ENCODE measurements at places on chromosomes 2 and 18.
A peak's percentile ranks its signal among the peaks of the same experiment; 100 is the strongest.

DNA sequence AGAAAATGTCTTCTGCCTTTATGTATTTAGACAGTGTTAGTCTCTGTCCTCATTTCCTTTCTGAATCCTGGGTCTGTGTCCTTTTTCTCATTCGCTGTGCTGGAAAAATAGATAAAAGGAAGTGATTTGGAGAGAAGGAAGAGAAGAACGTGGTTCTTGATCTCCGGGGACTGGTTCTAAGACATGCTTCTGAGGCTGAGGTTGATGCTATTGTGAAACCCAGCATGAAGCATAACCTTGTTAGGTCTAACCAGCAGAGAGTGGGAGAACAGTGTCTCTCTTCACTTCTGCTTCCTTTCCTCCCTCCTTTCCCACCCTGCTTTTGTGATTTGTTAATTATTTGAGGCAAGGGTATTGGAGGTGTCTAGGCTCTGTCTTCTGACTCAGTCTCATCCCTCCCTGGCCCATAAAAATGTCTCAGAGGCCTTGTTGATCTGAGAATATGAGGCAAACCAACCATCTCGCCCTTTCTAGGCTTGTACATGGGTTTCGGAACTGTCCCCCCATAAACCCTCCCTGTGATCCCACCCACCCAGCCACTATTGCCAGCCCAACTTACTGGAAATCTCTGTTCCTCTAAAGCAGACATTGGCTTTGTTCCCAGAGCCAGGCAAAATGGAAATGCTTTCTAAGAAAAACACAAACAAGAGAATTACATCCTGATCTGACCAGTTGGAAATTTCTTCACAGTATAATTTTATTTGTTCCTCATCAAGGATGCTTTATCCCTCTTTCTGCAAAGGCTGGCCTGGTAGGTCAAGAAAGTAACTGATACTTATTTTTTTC, 360.6 kb upstream of the TNP1 start:
- DNase-seq = peak; percentile 2

DNA sequence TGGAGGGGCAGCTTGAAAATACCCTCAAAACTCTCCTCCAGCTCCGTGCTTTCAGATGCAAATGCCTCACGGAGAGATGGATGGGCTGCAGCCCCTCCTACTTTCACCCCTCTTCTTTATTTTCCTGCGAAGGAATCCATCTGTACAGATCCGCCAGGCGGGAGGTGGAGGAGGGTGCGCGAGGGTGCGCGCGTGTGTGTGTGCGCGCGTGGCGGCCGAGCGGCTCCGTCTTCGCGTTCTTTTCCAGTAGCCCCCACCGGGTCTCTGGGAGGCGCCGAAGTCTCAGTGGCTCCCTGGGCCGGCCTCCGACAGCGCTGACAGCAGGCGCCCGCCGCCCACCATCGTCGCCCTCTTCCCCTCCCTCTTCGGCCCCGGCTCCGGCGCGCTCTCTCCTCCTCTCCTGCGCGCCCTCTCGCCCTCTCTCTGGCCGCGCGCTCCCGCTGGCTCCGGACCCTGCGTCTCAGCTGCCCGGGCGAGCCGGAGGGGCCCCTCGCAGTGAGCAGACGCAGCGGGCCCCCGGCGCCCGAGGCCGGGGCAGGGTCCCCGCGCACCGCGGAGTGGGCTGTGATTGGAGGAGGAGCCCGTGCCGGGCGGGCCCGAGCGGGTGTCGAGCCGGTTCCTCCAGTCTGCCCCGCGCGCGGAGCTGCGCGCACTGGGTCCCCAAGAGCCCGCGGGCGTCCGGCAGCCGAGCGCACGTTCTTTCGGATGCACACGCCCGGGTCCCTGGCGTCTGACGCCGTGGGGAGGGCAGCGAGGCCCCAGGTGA, at the start of gene CDH7:
TSS of gene CDH7 (plus strand) at position 624 of the 766 bp plus-strand sequence. CDS start 11,831 bp downstream, outside the sequence.
- no peak for DNase-seq

GRCh38 chr2:110149330-110150220, 34.0 kb upstream of the MALL start:
- no peak for DNase-seq

GRCh38 chr2:101147971-101148370, 3.2 kb downstream of the TBC1D8 start:
- no peak for DNase-seq

DNA sequence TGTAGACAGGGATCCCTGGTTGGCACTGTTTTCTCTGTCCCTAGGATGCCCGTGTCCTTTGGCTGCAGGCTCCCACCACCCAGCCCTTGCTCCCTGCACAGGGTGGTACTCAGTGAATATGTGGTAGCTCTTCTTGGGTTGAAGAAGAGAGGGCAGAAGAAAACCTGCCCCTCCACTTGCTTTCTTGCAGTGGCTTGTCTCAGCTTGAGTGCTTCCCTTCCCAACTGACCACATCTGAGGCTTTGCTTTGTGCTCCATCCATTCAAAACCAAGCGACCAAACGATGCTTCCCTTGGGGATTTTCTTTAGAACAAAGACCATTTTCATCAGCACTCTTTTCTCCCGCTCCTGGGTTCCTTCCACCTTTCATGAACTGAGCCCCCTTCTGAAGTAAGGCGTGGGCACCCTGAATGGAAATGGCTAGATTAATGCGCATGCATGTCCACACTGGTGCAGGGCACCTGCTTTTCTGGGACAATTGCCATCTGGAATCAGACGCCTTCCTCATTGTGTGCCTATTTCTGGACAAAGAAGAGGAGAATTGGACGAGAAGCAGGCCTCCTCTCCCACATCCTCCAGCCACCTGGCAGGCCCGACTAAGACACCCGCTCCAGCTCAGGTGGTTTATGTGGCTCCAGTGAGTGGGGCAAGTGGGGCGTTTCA, 59.1 kb downstream of the ARL4C start:
- peak; percentile 43 for DNase-seq

DNA sequence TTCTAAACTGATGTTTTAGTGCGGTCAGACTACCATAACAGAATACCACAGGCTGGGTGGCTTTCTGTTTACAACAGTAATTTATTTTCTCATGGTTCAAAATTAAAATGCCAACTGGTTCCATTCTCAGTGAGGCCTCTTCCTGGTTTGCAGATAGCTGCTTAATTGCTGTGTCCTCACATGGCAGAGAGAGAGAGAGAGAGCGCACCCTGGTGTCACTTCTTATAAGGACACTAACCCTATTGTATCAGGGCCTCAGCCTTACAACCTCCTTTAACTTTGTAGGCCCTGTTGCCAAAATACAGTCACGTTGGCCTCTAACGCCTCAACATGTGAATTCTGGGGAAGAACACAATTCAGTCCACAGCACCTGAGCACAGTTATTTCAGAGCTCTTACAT, 37.5 kb upstream of the ZNF385B start:
- DNase-seq = no peak

DNA sequence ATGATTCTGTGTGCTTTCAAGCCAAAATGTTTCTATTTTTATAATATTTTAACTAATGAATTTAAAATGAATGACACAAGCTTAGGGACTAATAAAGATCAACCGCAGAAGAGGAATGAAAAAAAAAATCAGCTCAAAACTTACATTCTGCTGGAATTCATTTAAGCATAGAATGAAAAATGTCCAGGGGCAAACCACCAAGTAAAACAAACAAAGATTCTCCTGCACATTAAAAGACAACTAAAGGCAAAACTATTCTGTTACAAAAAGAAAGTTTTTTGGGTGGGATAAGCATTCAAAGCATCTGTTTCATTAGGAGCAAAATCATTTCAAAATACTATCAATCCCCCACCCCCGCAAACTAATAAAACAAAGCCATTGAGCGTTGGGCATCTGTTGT, 99.3 kb upstream of the SOX11 start:
- DNase-seq = no peak

DNA sequence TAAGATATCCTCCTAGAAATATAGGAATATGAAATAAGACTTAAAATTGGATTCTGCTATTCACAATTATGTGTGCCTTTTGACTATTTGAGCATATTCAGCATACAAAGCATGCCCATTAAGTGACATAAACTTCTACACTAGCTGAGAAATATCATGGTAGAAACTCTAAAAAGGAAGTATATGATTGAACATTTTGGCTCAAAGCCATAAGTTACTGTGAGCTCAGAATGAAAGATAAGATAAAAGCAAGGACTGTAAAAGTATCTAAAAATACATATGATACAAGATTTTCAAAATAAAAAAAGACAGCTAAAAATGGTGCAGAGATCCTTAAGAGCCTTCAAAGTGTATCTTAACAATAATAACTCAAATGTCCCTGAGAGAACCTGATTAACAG, 340.5 kb upstream of the SLC39A10 start:
- no peak for DNase-seq

- DNase-seq = no peak
Observed at GRCh38 chr2:196406-196805, 67.4 kb downstream of the SH3YL1 start.

DNA sequence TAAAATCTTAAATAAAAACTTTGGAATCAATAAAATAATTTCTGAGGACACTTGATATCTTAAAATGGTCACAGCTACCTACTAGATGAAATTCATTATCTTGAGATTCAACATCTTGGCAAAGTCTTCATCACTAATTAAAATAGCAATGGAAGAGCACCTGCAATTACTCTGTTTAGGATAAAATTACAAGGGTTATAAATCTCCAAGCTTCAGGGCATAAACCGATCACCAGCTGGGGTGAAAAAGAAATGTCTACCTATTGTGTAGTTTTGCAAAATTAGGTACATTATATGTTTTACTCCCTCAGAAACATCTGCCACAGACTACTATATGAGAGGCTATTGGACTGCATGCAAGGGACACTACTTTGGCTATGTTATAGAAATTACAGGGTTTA, 327.1 kb downstream of the CCDC178 start:
- no peak for DNase-seq

GRCh38 chr2:161239326-161240109, 68.7 kb upstream of the PSMD14 start:
- DNase-seq = no peak
